ENCODE measurements at places on chromosomes 16 and 17. TPM values are rescaled to one million over a fixed set of nuclear protein-coding genes. Genes with fewer than 3 reads are reported as not detected.

Gene ARHGAP27
- total RNA-seq, result 2.0 TPM

Gene CCL17
- not detected for total RNA-seq

Gene HOXB7
- not detected for total RNA-seq

GRCh38 chr17:19302791-19303331 is 59.7 kb downstream of the B9D1 start:
- no peak for DNase-seq

DNA sequence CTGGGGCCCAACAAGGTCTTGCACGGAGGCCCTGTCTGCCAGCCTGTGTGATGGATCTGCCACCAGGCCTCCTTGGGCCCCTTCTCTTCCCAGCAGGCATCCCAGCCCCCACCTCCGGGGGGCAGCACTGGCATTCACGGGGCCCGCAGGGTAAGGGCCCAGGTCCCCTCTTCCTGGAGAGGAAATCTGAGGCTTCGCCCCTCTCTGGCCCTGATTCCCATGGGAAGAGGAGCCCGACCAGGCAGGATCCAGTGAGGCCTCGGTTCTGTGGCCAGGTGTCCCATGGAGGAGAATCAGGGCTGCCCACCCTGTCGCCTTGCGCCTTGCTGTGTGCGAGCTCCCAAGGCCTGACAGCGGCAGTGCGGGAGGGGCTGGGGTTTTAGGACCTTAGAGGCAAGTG is 48.4 kb downstream of the PDPK1 start:
- DNase-seq, result peak; percentile 68
